ENCODE measurements at places on chromosomes 5 and 9.

DNA sequence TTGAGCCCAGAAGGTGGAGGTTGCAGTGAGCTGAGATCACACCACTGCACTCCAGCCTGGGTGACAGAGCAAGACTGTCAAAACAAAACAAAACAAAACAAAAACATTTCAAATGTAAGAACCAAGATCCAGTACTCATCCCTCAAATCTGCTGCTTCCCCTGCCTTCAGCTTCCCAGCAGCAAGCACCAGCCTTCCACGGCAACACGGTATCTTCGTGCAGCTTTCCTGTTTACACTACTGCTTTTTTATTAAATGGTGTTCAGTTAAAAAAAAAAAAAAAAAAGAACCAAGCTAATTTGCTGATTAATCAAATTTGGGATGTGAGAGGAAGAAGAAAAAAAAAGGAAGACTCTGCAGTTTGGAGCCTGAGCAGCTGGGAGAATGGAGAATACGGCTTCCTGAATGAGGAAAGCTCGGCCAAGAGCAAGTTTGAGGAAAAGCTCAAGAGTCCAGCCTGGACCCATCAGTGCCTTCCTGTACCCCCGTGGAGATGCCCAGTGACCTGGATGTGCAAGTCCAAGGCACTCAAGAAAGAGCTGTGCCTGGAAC, 28.0 kb upstream of the SLC2A8 start:
- no peak for DNase-seq

DNA sequence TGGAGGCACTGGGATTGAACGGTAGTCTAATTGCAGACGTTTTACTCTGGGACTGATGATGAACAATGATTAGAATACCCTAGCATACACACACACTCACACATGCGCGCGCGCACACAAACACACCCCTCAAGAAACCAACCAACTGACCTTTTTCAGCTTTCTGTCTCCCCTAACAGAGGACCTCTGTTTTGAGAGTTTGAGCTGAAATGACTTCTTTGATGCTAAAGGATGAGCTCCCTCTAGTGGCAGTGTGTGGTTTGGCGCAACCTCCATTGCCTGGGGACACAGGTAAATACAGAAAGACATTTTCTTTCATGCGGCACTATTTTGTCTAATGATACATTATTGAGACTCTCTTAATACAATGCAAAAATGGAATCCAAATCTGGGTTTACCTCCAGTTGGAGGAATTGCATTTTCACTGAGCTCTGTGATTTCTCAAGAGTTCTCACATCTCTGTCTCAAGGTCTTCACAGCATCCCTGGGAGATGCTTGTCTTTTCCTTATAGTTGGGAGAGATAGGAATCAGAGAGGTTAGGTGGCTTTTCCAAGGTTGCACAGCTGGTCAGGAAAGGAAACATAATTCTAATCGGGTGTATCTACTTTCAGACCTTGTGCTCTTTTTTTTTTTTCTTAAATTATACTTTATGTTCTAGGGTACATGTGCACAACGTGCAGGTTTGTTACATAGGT, 187.5 kb downstream of the TMEM38B start:
- DNase-seq: peak; percentile 4

- DNase-seq: peak; percentile 3
These were observed 33.2 kb downstream of the YTHDC2 start for GRCh38 chr5:113546703-113547183.

- DNase-seq: no peak
These were observed 11.4 kb upstream of the GRIN1 start for GRCh38 chr9:137127301-137128157.

DNA sequence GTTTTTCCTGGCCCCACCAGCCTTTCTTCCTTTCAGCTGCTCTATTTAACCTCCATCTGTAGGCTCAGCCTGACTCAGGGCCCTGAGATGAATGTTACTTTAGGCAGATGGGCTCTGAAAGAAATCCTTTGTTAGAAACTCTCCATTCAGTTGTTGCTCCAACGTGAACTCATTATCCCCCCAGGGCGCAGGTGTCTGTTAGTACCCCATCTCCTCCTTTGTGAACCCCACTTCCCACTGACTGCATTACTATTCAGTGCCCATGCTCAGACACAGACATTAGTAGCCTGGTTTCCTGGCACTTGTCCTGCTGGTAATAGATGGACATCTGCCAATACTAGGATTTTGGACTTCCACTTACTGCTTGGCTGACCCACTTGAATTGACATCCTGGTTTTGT, 1271.6 kb downstream of the PTPRD start:
- no peak for DNase-seq

DNA sequence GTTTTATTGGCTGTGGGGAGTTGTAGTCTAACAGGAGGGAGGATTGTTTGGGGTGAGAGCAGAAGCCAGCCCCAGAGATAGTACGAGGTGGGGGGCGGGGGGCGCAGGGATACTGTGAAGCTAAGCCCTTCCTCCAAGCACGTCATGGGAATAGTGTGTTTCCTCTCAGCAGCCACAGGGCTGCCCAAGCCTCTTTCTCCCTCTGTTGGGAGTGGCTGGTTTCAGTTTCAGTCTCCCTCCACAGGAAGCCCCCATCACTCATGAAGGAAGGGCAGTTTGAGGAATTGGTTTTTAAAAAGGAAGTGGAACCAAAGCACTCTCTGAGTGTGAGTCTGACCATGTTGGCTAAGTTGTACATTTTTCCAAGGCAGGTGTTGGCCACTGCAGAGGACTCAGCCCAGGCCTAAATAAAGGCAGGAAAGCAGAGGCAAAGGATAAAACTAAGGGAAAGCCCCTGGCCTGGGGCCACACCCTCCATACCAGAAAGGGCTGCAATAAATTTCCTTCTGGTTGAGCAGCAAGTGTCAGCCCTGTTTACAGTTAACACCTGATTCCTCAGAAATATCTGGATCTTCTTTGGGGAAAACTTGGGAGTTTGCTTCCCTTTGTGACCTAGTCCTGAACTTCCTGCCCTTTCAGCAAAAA, 3.2 kb downstream of the RAB24 start:
- no peak for DNase-seq

DNA sequence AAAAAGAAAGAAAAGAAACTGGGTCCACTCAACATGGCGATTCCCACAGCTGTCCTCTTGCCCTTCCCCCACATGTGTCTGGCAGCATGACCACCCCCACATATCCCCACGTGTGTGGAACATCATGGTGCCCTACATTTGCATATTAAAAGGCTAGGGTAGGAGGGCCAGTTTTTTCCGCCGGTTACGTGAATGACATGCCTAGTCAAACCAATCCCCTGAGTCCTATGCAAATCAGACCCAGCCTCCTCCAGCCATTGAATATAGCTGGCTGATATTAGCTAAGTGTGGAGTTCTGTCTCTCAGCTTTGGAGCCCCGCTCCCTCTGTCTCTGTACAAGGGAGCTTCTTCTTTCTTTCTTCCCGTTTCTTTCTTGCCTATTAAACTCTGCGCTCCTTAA, 33.0 kb upstream of the CCDC112 start:
- no peak for DNase-seq

GRCh38 chr9:76987594-76988200, 31.8 kb upstream of the FOXB2 start:
- no peak for DNase-seq

- DNase-seq: no peak
These were observed 209.8 kb downstream of the MCTP1 start for GRCh38 chr5:95075111-95075510.

DNA sequence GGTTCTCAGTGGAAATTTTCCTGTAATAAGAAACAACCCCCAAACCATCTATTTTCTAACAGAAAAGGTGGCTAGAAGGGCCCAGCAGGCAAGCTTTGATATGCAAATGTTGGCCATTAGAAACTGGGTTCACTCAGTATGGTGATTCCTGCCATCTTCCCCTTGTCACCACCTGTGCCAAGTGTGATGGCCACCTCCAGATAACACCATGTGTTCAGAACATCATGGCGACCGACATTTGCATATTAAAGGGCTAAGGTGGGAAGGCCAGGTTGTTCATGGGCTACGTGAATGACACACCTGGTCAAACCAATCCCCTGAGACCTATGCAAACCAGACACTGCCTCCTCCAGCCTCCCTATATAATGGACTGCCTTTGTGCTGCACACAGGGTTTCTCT, 20.4 kb downstream of the FOXE1 start:
- DNase-seq: no peak

- DNase-seq: peak; percentile 14
These were observed 416.0 kb downstream of the MAN2A1 start for GRCh38 chr5:110105692-110106091.

- no peak for DNase-seq
These were observed 239.7 kb downstream of the PIK3R1 start for GRCh38 chr5:68455216-68455615.

GRCh38 chr9:4315582-4316215, 15.8 kb upstream of the GLIS3 start:
- no peak for DNase-seq

- DNase-seq: no peak
These were observed 80.0 kb upstream of the LRRTM2 start for GRCh38 chr5:138955013-138955660.

DNA sequence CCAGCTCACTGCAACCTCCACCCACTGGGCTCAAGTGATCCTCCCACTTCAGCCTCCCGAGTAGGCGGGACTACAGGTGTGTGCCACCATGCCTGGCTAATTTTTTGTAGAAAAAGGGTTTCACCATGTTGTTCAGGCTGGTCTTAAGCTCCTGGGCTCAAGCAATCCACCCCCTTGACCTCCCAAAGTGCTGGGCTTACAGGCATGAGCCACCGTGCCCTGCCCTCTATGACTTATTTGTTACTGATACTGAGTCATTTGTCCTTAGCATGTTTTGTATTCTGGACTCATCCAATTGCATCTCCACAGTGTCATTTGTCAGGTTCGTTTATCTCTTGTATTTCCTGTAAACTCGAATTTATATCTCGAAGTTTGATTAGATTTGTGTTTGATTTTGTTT, 2.7 kb upstream of the ITK start:
- no peak for DNase-seq

- no peak for DNase-seq
These were observed 194.8 kb downstream of the SYK start for GRCh38 chr9:90996154-90997065.

GRCh38 chr9:129182122-129182521, 4.1 kb upstream of the IER5L start:
- no peak for DNase-seq

- DNase-seq: no peak
These were observed 360.0 kb downstream of the GLIS3 start for GRCh38 chr9:3939820-3940219.

DNA sequence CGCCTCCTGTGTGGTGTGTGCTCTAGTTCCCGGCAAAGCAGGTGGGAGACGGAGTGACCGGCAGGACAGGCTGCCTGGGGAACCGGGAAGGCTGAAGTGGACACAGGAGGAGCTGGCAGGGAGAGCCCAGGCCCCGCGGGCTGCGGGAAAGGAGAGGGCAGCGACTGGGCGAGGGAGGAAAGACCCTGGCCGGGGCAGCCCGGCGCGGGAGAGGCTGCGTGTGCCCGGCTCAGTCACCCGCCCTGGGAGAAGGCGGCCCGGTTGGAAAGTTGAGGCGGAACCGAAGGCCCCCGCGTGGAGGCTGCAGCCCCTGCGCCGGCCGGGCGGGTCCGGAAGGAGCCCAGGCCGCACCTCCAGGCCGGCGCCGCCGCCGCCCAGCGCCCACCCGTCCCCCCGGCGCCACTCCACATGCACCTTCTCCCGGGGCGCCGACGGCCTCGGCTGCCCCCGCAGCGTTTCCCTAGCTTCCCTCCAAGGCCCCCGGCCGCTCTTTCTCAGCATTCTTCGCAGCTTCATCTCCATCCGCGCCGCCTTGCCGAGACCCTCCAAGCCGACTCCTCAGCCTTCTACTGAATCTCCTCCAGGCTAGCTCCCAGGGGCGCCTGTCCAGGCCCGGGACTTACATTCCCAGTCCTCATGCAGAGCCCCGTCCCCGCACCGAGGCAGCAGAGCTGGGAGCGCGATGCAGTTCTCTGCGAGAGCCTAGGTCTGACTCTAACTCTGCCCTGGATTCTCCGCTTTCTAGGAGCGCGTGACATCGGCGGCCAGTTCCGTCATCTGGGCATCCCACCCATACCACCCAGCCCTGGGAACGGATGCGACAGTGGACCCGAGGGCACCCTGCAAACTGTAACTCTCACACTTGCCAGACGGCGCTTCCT, 152.0 kb downstream of the ERCC6L2 start:
- DNase-seq: no peak

DNA sequence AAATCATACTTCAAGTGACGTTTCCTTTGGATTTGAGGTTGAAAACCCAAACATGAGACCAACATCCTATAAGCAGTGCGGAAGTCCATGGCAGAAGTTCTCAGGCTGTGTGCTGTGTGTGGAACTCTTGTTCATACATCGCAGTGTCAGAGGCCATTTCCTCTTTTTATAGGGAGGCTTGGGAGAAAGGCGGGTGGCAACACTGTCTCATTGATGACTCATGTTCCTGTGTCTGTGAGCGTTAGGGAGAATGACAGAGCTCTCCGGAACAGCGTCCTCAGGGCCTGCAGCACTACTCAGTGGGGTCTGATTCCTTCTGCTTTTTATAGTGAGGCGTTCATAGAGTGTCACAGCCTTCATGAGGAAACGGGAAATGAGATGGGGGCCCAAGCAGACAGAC, 98.8 kb upstream of the BASP1 start:
- DNase-seq: no peak

DNA sequence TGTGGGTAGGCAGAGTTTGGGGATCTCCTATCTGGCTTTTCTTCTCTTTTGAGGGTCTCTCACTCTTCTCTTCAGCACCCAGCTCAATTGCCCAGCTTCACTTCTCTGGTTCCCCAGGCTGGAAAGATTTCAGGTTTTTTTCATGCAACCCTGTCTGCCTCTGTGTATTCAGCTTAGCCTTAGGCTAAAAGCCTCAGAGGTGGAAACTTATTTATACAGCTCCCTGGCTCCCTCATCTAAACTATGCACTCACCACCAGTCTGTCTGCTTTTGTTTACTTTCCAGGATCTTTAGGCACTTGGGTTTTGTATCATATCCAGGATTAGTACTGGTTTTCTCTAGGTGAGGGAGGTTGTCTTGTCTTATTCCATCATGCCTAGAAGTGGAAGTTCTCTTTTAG, 540.2 kb upstream of the TRPC7 start:
- no peak for DNase-seq

- no peak for DNase-seq
These were observed 71.5 kb downstream of the SEMA5A start for GRCh38 chr5:9474219-9475002.

DNA sequence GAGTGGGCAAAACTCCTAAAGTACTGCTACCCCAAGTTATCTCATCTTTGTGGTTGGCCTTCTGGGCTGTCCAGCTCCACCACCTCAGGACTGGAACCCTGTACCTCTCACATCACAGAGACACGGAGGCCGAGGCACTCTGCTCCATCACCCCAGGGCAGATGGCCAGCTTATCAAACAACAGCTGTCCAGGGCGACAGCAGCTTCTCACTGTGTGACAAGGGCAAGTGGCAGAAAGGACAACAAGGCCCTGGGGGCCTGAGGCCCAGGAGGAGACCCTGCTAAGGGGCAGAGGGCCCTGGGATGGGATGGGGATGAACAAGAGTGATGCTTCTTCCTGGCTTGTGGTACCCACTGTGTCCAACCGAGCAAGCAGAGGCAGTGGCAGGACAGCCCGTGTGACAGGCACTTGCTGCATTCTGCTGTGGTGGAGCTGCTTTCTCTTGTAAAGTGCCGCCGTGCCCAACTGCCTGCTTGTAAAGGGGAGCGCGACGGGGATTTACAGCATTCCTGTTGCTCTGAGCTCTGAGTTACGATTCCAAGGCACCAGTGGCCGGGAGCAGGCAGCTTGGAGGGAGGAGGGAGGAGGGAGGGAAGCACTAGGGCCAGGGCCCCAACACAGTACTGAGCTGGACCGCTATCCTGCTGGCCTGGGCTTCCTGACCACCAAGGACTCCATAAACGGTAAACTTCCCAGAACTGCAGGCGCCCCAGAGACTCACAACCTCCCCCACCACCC, 71.2 kb downstream of the SHB start:
- DNase-seq: no peak

GRCh38 chr5:151697452-151697851, 10.7 kb upstream of the SPARC start:
- DNase-seq: no peak

- no peak for DNase-seq
These were observed 428 bp downstream of the EFNA5 start for GRCh38 chr5:107670087-107670931.
